AG09319 (cell line): ENCODE measurements at places on chromosomes 16 and 17.

GRCh38 chr16:87496447-87496801 is 3.6 kb upstream of the ZCCHC14 start:
- no peak for DNase-seq

GRCh38 chr17:21194226-21194625 is 19.7 kb downstream of the TMEM11 start:
- no peak for DNase-seq

- DNase-seq, result no peak
These were observed 20.4 kb upstream of the SOX9 start for GRCh38 chr17:72100470-72100869.

DNA sequence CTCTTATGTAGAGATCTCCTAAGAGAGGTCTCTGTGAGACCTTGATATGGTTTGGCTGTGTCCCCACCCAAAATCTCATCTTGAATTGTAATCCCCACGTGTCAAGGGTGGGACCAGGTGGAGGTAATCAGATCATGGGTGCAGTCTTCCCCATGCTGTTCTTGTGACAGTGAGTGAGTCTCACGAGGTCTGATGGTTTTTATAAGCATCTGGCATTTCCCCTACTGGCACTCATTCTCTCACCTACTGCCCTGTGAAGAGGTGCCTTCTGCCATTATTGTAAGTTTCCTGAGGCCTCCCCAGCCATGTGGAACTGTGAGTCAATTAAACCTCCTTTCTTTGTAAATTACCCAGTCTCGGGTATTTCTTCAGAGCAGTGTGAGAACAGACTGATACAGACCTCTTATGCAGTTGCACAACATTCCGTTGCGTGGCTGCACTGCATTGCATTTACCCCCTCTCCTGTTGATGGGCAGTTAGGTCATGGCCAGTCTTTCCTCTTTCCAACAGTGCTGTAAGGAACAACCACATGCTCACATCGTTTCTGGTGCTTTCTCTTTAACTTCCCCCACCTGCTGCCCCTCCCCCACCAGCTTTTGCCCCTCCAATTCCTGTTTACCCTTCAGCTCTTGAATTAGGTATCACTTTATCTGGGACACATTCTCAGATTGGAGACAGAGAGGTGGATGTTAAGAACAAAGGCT is 43.6 kb upstream of the MED9 start:
- no peak for DNase-seq

GRCh38 chr17:60862482-60862881 is 184.8 kb downstream of the BCAS3 start:
- no peak for DNase-seq
